Keratinocyte (primary cell): ENCODE measurements at places on chromosomes 7 and 10.

DNA sequence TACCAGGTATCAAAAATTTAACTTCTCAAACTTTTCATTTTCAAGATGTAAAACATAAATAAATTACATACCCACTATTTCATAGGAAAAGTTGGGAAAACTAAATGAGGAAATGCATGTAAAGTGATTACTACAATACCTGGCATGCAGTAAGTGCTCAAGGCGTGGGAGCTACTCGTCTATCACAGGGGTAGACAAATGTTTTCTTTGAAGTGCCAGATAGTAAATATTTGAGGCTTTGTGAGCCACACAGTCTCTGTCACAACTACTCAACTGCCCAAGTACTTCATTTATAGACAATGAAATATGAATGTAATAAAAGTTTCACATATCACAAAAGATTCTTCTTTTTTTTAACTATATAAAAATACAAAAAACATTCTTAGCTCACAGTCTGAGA is 96.4 kb upstream of the PCGF5 start:
- DNase-seq = no peak

GRCh38 chr7:151312356-151312755 is 29.3 kb upstream of the NUB1 start:
- DNase-seq = no peak

DNA sequence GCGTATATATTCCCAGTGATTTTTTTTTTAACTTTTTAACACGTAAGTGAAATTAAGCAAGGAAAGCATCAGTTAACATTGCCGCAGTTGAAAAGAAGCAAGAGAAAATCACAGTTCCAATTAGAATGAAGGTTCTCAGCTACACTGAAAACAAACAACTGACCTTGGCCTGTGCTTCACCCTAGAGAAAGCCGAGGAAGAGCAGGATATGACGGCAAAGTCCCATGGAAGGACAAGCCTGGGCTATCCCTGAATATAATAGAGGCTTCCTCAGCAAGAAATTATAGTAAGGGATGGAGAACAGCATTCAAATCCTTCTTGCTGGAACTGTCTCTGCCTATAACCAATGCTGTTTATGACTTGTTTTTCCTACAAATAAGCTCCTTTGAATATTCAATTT is 83.0 kb upstream of the INHBA start:
- DNase-seq = no peak

DNA sequence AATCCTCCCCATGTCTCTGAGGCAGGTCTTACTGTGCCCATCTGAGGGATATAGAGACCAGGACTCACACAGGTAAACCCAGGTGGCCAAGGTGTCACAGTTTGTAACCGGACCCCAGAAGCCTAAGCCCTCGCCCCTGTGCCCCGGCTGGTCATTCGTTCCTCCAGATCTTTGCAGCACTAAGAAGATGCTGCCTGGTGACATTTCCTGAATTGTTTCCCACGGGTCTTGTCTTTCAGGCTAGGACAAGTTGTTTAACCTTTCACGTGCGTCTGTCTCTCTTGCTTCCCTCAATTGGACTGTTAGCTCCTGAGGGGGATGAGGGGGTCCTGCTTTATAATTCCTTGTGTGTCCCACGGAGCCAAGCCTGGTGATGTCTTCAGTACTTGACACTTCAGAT is 158.0 kb downstream of the KCNMA1 start:
- DNase-seq = no peak

DNA sequence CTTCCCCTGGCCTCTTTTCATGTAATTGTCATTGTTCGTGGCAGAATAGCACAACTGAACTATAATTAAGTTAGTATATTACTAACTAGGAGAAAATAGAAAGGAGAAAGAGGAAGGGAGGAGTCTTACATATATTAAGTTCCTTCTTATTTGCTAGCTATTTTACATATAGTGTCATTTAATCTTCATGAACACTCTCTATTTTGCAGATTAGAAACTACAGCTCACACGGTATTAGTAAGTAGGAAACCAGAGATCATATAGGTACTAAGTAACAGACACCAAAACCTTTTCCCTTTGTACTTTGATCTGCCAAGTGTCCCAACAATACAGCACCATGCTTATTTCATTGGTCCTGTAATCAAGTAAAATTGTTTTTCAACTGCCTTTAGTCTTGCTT is 202.4 kb upstream of the HPS1 start:
- DNase-seq = no peak

- no peak for DNase-seq
Observed at GRCh38 chr7:91496251-91496820, 232.1 kb downstream of the FZD1 start.

DNA sequence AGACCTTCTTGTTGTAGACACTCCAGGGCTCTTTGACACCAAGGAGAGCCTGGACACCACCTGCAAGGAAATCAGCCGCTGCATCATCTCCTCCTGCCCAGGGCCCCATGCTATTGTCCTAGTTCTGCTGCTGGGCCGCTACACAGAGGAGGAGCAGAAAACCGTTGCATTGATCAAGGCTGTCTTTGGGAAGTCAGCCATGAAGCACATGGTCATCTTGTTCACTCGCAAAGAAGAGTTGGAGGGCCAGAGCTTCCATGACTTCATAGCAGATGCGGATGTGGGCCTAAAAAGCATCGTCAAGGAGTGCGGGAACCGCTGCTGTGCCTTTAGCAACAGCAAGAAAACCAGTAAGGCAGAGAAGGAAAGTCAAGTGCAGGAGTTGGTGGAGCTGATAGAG is 5.5 kb downstream of the GIMAP7 start:
- DNase-seq = no peak

DNA sequence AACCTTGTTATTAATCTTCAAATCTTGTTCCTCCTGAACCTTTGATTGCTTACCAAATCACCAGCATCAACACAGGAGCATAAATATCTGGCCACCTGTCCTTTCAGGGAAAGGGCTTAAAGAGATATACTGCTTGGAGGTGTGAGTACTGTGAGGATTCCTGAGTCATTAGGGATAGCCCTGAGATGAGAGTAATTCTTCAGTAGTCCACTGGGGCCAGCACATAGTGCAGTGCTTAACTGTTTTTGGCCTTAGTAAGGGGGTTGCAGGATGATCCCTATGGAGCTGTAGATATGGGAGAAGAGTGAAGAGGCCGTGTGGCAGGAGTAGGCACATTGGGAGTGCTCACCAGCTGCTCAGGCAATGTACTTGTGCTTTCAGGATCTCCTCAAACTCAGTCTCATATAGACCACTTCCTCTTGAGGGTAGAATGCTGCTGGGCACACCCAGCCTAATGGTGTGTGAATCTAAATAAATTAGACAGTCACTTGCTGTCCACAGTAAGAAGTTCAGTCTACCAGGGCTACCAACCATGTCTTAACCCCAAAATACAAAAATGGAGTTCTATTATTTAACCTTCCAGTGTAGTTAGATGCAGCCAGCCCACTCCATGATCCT is 26.5 kb upstream of the GPR141 start:
- DNase-seq = no peak

- DNase-seq = no peak
Observed at GRCh38 chr7:1839701-1840100, 169.6 kb downstream of the ELFN1 start.

DNA sequence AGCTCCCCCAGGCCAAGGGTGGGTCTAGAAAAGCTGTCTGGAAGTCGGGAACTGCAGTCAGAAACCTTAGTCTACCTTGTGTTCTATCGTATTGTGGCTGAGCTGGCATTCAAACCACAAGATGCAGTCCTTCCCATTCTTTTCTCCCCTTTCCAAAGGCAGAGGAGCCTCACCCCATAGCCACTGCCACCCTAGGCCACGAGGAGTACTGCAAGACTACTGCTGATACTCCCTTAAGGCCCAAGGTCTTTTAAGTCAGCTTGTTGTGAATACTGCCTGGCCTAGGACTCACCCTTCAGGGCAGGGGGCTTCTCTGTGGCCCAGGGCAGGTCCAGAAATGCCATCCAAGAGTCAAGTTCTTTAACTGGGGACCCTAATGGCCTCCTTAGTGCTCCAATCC is 214.5 kb upstream of the CNTNAP2 start:
- DNase-seq = no peak

GRCh38 chr7:151758622-151759540 is 118.0 kb downstream of the PRKAG2 start:
- no peak for DNase-seq

DNA sequence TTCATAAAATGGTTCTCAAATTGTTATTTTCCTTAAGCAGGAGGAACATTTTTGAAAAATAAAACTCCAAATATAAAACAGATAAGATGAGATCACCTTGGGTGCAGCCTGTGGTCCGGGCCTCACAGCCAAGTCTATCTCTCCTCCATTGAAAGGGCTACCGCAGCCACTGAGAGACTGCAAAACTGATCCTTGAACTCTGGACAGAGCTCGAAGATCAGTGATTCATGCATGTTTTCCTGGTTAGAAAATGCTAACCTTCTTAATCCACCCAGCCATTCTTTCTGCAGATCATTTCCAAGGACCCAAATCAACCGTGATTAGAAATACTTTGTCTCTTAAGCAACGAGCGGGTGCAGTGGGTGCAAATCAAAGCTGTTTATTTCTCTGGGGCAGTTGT is 378.8 kb downstream of the PLXDC2 start:
- no peak for DNase-seq

DNA sequence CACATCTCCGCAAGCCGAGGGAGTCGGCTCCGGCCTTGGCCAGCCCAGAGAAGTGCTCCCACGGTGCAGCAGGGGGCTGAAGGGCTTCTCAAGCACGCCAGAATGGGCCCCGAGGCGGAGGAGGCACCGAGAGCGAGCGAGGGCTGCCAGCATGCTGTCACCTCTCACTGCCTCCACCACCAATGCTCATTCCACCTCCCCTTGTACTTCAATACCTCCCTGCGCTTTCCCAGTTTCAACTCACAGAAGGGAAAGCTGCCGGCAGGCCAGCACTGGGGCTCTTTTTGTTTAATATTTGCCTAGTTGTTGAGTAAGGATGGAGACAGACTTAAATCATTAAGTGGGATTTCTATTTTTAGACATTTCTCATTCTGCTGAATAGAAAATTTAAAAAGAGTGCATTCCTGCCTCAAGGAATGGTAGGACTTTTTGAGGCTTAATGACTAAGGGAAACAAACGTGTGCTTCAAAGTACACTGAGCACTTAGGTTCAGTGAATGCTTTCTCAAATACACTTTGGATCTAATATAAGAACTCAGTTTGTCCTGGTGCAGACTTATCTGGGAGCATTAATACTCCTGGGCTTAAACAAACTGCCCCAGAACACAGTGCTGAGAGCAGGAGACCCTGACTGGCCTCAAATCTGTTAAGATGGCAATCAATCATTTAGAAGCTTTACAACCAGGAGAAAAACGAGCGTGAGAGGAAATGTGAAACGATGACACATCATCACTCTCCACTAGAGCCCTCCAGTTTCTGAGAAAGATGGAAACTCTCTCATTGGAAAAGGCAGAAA is 131.2 kb downstream of the RALA start:
- DNase-seq = no peak

- DNase-seq = no peak
Observed at GRCh38 chr10:89478085-89478738, 57.2 kb downstream of the SLC16A12 start.

- no peak for DNase-seq
Observed at GRCh38 chr7:106795877-106796231, 69.2 kb upstream of the PIK3CG start.

- no peak for DNase-seq
Observed at GRCh38 chr10:52028523-52028858, 285.6 kb upstream of the DKK1 start.

- no peak for DNase-seq
Observed at GRCh38 chr10:51986516-51986915, 287.1 kb upstream of the CSTF2T start.

DNA sequence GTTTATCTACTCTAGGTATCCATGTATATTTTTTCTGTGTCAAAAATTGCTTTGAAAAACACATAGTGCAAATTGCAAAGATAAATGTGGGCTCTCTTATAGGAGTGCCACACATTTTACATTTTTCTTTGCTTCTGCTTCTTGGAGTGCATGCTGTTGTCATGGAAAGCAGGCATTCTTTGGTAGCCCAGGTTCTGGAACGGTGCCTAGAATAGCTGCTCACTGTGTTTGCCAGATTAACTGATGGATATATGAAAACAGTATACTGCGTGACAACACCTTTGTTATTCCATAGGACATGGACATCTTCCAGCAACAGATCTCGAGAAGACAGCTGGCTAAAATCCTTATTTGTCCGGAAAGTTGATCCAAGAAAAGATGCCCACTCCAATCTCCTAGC is 13.4 kb downstream of the NIPSNAP2 start:
- DNase-seq = no peak

DNA sequence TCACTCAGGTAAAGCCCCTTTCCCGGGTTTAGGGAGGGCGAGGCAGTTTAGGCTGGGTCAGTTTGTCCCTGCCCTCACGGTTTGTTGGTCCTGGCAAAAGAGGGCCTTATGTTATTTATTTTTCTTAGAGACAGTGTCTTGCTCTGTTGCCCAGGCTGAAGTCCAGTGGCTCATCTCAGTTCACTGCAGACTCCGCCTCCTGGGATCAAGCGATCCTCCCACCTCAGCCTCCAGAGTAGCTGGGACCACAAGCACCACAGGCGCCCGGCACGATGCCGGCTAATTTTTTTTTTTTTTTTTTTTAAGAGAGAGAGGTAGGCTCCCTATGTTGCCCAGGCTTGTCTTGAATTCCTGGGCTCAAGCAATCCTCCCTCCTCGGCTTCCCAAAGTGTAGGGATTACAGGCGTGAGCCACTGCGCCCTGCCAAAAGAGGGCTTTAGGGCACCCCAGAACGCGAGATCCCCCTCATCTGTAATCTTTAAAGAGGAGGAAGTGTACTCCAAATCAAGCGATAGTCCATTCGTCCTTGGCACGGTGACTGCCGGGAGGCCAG is 626 bp upstream of the BMS1 start:
- no peak for DNase-seq

GRCh38 chr10:36067748-36068147 is 425.7 kb upstream of the FZD8 start:
- DNase-seq = no peak

- no peak for DNase-seq
Observed at GRCh38 chr7:2520131-2520760, 672 bp downstream of the LFNG start.

- no peak for DNase-seq
Observed at GRCh38 chr10:26508016-26508415, 69.9 kb downstream of the APBB1IP start.

GRCh38 chr10:35140126-35140525 is 13.5 kb downstream of the CREM start:
- no peak for DNase-seq

- DNase-seq = no peak
Observed at GRCh38 chr10:97003151-97003803, 171.2 kb downstream of the LCOR start.

GRCh38 chr7:44988701-44989100 is 9.9 kb upstream of the MYO1G start:
- DNase-seq = no peak

DNA sequence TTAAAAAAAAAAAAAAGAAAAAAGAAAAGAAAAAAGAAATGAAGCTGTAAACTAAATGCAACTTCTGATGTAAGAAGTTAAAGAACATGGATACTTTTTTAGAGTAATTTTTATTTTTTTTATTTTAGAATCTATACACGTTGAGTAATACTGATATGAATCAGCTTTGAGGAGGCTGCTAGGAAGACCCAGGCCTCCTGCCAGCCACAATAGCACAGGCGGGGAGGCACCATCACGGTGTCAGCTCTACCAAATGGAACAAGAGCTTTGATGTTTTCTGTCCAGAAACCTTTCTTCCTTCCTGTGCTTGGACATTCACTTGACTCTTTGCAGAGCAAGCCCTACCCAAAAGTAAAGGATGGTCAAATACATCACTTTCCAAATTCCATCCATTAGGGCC is 45.3 kb upstream of the EGR2 start:
- DNase-seq = no peak
